SW480 (cell line): ENCODE measurements at places on chromosomes 1 and 21.

DNA sequence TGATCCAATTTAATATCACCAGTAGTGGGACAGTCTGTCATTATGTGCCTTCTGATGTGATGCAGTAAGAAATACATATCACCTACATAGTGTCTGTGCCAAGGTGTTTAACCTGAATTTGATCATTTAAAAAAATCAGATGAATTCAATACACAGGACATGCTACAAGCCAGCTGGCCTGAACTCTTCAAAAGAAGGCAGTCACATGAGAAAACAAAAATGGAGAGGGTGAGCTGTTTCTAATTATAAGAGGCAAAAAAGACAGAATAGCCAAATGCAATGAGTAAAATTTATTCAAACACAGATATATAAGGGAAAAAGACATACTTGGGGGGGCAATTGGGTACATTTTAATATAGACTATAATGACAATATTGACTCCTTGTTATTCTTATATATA is 66.5 kb downstream of the ST3GAL3 start:
- DNase-seq, result no peak

GRCh38 chr1:8382051-8382505 is 64.2 kb downstream of the SLC45A1 start:
- no peak for DNase-seq

DNA sequence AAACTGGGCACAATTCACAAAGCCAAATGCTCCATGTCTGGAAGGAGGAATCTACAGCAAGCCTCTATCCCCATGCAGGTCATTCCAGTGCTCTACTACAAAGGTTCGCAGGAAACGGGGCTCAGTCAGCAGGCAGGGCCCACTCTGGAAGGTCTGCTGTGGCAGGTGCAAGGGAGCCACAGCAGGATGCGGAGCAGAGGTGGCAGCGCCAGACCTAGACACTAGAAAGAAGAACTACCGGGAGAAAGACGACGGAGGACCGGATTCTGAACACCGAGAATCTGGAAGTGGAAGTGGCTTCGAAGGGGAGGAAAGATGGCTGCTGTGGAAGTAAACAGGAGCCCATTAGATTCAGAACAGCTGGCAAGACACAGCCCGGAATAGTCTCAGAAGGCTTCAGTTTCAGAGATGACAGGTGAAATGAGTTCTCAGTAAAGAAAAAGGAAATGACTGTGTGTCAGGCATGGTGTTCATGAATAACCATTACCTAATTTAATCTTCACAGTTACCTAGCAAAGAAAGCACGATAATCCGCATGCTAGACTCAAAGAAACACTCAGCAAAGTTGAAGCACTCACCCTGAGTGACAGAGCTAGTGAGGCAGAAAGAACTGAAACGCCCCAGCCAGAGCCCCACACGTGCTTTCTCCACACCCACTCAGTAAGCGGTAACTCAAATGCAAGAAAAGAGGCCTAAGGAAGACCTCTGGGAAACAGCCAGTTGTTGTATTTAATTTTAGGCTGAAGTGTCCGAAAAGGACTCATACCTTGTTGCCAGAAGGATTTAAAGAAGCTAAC is 21.4 kb downstream of the SETD4 start:
- no peak for DNase-seq

- DNase-seq, result peak; percentile 13
Observed at GRCh38 chr1:97243973-97244560, 522.5 kb downstream of the PTBP2 start.

GRCh38 chr1:17236779-17237560 is 11.9 kb upstream of the PADI3 start:
- peak; percentile 82 for DNase-seq

DNA sequence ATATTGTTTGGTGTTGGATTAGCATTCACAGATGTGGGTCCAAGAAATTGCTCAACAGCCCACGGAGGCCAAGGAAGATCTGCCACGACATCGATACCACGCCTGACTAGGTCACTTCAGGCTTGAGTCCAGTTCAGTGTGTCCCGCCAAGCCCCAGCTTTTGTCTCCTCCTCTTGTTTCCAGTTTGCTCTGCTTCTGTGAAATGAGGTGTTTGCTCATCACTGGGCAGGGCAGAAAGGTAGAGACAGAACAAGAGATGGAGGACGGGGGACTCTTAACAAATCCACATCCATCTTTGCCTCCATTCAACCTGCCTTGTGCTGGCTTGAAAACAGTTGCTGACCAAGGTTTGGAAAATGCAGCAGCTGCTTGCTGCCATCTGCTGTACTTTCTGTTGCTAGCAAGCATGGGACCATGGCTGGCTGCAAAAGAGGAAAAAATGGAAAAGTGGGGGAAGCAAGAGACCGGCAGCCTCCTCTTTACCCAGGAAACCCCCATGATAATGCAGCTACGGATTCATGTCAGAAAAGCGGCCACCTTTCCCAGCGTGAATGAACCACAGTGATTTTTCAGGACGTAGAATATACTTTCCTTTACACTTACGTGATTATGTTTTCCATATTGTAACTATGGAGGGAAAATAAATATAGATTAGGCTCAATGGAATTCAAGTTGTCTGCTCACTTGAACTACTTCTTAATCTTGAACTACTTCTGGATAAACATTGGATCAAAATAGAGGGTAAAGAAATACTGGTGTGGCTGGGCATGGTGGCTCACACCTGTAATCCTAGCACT is 80.2 kb upstream of the GREM2 start:
- DNase-seq, result peak; percentile 30

- no peak for DNase-seq
Observed at GRCh38 chr1:109133815-109134214, 19.9 kb downstream of the ELAPOR1 start.

DNA sequence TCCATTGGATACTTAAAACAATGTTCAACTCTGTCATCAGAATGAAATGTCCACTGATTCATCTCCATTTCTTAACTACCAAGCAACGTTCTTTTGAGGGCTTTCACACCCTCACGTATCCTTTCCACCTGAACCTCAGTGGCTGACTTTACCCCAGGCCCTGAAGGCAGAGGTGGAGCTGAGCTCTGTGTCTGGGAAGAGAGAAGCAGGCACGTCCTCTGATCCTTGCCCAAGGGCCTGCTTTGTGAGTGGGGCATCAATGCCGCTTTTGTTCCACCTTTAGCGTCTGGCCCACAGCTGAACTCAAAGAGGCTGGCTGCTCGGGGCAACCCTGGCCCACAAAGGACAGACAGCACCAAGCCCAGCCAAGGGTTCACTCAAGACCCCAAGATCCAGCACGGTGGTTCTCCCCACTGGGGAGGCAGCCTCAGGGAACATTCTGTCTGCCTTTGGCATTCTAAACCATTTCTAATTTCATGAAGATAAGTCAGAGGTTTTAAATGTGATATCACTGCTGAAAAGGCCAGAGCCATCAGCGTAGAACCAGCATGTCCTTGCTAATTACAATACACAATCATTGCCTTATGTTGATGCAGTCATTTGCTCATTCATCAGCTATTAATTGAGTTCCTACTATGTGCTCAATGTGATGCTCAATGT is 126.0 kb upstream of the UBE2U start:
- DNase-seq, result no peak

- no peak for DNase-seq
Observed at GRCh38 chr1:25425098-25426085, 4.8 kb upstream of the RHCE start.

DNA sequence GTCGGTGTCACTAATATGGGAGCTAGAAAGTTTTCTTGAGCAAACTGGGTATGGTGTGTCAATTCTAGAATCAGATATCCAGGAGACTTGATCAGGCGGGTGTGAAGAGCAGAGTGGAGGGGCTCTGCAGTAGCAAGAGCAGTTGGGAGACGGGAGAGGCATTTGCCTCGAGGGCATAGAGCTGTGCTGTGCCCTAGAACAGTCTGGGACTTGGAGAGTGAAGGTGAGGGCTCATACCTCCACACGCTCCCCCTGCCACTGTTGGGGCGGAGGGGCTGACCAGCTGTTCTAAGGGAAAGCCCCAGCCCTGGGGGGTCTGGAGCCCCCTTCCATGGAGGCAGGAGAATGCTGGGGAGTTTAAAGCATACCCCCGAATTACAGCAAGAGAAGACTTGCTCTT is 33.8 kb downstream of the SIM2 start:
- DNase-seq, result no peak

- no peak for DNase-seq
Observed at GRCh38 chr1:153251562-153251961, 7.9 kb upstream of the LORICRIN start.

- no peak for DNase-seq
Observed at GRCh38 chr1:24104854-24105253, 7.1 kb downstream of the MYOM3 start.

GRCh38 chr1:168477792-168478191 is 66.0 kb downstream of the XCL2 start:
- DNase-seq, result no peak

DNA sequence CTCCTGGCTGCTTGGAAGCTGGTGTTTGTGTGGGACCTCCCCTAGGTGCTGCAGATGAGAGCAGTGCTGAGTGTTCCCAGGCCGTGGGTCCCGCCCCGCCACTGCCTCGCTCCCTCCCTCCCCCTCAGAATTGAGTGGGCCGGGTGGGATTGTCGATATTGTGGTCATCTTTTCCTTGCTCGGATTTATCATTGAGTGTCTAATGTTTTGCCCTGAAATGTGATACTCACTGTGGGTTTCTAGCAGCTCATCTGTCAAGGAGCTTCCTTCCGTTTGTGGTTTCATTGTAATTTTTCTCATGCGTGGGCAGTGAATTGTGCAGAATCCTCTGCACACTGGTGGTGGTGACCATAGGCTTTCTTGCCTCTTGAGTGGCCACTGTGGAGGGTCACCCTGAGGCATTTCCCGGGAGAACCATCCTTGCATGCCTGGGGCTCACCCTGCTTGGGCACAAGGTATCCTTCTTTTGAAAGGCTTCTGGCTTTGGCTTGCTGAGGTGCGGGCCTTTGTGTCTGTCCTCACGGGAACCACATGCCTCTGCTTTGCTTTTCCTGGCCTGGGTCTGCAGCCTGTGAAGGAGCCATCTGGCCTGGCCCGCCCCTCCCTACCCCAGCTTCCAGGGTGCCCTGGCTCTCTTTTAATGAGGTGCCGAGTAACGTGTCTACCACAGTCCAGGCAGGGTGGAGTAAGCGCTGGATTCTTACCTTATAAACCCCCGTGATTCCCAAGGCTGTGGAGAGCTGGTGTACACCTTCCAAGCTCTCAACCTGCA is 25.6 kb downstream of the SLX9 start:
- no peak for DNase-seq

DNA sequence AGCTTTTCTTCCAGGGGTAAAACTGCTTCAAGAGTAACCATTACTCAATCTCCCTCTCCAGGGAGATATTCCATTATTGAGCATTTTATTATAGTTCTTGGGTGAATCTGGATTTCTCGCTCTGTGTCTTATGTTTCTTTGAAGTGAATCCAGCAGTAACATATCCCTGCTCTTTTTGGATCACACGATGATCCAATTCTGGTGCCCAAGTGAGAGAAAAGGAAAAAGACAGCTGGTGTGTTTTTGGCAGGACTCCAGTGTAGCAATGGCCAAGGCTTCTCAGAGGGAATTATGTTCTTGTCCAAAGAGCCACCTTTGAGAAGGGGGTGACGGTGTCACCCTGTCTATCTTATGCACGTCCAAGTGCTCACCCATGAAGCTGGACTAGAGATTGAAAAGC is 140.3 kb upstream of the ERRFI1 start:
- DNase-seq, result no peak

DNA sequence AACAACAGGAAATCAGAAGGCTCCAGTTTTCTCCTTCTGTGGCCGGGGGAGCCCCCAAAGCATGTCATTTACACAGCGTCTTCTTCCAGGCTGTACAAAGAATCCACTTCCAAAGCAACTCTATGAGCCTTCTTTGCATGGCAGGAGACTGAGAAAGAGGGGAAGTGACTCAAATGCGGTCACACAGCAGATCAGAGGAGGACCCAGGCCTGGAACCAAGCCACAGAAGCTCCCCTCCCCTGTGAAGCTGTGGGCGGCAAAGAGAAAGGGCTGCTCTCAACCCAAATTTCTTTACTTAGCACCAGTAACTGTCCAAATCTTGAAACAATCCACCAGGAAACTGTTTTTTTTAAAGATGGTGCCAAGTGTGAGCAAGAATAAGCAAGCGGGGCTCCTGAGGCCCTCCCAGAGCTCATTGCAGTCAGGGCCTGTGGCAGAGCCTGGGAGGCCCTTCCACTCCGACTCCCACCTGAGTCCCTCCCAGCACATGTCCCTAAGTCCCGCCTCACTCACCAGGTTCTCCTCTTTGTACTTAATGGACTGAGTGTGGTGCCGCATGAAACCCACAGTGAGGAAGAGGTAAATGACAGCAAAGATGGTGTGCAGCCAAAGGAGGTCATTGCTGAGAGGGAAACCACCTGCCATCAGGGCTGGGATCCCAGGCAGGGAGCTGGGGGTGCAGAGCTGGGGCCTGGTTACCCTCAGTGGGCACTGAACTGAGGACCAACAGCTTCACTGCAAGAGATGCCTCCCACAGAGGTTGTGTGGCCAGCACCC is 15.9 kb downstream of the TMEM63A start:
- DNase-seq, result peak; percentile 60

GRCh38 chr1:186609183-186609582 is 71.0 kb downstream of the PTGS2 start:
- DNase-seq, result no peak

DNA sequence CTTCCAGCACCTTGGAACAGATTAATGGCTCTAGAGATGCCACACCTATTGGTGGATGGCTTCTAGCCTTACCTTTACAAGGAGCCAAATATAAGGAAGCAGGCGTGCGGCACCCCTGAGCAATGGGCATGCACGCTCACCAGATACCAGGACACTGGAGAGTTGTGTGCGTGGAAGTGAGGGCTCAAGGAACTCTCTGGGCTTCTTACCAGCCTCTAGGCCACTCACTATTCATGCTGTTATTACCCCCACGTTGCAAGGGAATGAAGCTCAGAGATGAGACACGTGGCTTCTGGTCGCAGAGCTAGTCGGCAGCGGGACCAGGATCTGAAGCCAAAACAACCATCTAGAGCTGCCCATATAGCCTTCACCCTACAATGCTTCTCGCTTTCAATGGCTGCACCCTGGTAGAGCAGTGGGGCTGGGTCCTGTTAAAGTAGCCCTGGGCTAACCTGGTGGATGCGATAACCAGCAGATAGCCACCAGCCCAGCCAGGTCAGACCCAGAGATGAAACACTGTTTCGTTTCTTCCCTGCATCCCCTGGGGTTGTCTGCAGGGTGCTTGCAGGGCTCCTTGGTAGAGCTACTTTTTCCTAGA is 396.4 kb upstream of the VAMP3 start:
- no peak for DNase-seq

GRCh38 chr21:39204134-39204533 is 20.9 kb upstream of the PSMG1 start:
- DNase-seq, result no peak
